ENCODE measurements at places on chromosomes 5 and 9.
A peak's percentile ranks its signal among the peaks of the same experiment; 100 is the strongest.

DNA sequence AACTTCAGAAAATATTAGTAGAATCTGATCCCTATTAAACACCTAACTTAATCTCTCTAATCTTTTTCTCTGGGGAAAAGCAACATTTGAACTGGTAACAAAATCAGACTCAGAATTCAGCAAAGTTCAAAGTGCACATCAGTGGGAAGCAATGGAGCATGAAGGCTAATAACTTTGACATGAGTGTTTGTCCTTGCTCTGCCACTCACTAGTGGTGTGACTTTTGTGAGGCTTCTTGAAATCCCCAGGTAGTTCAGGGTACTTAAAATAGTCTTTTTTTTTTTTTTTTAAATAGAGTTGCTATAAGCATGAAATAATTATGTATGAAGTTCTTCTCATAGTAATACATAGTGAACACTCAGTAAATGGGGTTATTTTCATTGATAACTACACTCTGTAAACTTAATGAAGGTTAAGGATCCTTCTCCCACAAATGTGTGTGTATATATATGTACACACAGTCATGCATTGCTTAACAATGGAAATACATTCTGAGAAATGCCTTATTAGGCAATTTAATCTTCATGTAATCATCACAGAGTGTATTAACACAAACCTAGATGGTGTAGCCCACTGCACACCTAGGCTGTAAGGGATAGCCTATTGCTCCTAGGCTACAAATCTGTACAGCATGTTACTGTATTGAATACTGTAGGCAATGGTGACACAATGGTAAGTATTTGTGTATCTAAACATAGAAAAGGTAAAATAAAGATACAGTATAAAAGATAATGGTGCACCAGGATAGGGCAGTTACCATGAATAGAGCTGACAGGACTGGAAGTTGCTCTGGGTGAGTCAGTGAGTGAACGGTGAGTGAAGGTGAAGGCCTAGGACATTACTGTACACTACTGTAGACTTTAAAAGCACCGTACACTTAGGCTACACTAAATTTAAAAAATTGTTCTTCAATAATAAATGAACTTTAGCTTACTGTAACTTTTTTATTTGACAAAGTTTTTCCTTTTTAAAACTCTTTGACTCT, 73.3 kb upstream of the HMHB1 start:
- DNase-seq, result no peak

DNA sequence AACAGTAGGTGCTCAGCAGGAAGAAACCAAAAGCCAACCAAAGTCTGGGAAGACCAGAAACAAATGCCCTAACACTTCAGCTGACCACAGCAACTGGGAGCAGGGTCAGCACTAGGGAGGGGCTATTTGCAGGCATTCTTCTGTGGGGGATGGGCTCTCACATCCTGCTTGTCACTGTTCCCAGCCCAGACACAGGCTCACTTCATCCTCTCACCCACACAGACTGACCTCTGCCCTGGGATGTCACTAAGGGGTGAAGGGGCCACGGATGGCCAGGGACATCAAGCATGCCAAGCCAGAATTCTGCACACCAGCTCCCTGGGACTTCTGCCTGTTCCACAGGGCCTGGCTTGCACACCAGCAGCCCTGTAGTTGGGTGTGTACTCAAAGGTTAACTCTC, 28.7 kb downstream of the GFRA3 start:
- DNase-seq, result no peak

DNA sequence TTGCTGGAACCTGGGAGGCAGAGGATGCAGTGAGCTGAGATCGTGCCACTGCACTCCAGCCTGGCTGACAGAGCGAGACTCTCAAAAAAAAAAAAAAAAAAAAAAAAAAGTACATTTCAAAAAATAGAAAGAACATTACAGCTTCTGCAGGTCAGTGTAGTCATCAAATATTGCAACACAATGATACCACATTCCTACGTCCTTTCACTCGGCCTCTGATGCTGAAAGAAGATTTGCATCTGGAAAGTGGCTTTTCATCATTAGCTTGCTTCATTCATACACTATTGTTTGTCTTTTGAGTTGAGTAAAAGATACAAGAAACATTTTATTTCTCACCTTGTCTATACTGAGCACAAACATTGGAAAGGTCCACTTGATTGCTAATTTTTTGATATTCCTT, 59.6 kb upstream of the CPLANE1 start:
- DNase-seq, result no peak

DNA sequence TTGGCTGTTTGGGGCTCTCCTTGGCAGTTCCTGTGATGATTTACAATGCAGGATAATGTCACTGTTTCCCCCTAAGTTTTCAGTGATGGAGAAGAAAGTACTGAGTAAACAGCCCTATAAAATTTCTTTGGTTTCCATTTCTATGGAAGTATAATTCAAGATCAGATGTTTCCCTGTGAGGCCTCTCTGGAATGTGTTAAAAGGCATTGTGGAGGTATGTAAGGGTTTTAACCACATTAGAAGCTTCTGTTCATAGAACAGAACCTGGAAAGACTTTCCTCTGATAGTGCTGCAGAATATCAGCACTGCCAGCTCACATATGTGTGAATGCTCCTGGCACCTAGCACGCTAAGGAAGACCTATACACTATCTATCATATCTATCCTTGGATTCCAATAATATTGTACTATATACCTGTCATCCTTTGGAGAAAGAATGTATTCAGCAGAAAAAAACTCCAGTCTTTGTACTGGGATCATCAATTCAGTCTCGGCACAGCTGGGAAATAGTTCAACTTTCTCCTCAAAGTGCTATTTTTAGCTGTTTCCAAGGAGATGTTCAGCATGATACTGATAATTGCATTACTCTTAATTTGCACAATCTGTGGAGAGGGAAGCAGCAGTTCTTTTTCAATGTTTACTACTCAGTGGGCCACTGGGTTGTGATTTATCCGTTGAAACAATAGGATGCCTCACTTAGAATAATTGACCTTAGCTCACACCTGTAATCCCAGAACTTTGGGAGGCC, 21.9 kb downstream of the TTC1 start:
- no peak for DNase-seq

DNA sequence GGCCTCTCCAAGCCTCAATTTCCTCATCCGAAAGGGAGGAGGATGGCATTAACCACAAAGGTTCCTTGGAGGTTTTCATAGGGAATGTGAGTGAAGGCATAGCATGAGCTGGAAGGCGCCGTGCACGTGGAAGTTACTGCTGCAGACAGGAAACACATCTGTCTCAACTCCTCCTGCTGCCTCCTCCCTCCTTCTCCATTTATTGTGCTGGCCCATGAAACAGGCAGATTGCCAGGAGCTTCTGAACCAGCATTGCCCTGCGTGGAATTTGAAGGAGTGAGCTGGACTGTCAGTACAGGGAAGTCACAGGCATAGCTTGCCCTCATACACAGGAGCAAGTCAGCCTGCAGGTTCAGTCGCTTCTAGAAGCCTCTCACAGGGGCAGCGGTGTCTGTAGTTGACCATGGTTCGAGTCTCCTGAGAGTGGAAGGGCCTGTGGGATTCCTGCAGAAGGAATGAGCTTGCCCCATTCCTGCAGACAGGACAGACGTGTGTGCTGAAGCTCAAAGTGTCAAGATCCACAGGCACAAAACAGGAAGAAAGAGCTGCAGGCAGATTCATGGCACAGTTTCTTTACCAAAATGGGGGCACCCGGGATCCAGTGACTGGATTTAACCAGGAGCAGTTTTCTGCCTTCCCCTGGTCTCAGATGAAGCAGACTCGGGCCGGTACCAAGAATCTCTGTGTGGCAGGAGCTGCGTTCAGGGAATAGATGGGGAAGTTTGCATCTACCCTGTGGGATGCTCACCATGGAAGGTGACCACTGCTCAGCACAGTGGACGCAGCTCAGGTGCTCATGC, 48.7 kb upstream of the CTSL start:
- no peak for DNase-seq

DNA sequence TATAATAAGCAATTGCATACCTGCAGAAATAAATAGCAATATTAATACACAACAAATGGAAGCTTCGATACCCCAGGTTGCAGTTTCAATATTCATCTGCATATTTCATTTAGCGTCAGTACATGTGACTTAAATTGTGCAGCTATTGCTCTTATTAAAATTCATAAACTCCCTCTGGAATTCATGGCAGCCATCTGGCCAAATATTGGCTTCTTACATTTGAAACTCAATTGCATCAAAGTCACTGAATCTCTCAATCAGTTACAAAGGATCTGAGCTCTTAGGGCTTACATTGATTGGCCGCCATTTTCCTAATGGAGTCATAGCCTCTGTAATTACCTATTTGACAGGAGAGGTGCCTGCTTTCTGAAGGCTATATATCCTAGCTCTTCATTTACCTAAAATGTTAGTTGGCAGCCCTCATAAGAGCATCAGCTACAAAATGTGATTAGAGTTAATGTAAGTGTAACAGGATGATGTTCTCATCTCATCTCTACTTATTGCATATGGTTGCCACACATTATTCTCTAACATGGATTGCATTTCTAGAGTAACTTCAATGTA, 453.5 kb downstream of the CAAP1 start:
- no peak for DNase-seq

DNA sequence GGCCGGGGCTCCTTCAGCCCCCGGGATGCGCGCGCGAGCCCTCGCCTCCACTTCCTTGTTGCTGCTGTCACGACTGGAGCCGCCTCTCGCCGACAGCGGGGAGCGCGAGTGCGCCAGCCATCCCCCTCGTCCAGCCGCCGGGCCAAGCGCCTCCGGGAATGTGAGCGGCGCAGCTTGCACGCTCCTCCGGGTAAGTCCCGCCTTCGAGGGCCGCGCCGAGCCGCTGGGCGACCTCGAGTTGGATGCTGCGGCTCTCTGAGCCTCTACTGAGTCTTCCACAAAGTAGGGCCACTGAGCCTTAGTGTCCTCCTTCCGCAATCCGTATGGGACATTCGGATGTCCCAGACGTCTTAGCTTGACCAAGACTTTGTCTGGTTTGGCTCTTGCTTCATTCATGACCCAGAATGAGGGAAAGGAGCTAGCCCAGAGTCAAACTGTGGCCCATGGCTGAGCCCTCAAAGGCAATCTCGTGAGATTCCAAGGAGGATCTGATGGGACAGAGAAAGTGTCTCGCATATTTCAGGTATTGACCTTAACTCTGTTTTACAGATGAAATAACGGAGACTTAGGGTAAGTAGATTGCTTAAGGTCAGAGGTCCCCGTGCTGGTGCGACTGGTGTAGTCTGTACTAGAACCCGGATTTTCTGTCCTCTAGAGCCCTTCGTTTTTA, 586 bp downstream of the HMGXB3 start:
- no peak for DNase-seq

- peak; percentile 13 for DNase-seq
Measured at GRCh38 chr5:116320486-116320885, 235.7 kb downstream of the COMMD10 start.

- no peak for DNase-seq
Measured at GRCh38 chr5:163190784-163191183, 246.6 kb upstream of the CCNG1 start.

- DNase-seq, result no peak
Measured at GRCh38 chr9:109766351-109766750, 13.6 kb upstream of the PALM2AKAP2 start.

All from brain pericyte (primary cell).